ENCODE measurements at places on chromosomes 12 and 14.

DNA sequence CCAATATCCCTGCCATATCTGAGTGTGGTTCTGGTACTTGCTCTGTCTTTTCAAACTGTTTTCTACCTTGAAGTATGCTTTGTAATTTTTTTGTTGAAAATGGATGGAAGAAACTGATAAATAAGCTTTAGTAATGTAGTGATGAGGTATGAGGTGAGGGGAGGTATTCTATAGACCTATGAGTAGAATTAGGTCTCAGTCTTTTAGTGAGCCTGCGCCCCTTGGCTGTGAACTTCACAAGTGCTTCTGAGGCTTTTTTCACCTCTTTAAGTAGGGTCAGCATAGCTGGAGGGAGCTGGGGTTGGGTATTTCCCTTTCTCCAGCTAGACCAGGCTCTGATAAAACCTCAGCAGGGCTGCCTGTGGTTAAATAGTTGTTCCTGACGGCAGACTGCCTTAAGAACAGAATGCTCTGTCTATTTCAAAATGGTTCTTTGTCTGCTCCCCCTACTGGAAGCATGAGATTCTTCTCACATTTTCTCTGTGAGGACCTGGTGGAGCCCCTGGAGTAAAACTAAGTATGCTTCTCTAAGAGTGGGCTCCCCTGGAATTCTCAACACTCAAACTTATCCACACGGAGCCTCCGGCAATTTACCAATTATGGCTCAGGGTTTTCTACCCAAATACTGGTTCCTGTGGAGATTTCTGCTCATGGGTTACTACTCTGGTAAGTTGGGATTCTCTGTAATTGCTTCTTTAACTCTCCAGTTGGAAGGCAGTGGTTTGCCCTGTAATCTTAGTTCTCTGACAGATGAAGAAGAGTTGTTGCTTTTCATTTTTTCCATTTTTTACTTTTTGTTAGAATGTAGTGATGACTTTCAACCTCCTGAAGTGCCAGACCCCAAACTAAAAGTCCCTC, 13.1 kb downstream of the KRT5 start:
- DNase-seq, result no peak

GRCh38 chr12:121812921-121813896, 9.4 kb downstream of the SETD1B start:
- no peak for DNase-seq

- DNase-seq, result no peak
Measured at GRCh38 chr14:93532541-93532940, 101.8 kb downstream of the UNC79 start.

DNA sequence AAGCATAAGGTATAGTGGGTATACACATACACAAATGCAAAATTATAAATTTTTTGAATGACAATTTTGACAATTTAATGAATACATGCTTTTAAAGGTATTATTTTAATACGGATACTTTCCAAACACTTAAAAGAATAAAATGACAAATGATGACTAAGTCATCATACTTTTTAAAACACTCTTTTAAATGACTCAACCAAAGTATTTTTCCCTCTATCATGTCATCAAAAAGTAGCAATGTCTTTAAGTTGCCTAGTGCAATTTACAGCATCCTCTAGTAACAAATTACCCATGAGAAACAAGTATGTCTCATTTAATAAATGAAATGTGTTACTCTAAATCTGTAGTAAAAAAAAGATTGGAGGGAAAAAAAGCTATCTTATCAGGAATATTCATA, 73.3 kb downstream of the RPS6KA5 start:
- DNase-seq, result no peak

GRCh38 chr14:57957441-57957840, 91.5 kb upstream of the SLC35F4 start:
- DNase-seq, result no peak

Data from T-cell (primary cell).